ENCODE measurements at places on chromosomes 1 and 21.

DNA sequence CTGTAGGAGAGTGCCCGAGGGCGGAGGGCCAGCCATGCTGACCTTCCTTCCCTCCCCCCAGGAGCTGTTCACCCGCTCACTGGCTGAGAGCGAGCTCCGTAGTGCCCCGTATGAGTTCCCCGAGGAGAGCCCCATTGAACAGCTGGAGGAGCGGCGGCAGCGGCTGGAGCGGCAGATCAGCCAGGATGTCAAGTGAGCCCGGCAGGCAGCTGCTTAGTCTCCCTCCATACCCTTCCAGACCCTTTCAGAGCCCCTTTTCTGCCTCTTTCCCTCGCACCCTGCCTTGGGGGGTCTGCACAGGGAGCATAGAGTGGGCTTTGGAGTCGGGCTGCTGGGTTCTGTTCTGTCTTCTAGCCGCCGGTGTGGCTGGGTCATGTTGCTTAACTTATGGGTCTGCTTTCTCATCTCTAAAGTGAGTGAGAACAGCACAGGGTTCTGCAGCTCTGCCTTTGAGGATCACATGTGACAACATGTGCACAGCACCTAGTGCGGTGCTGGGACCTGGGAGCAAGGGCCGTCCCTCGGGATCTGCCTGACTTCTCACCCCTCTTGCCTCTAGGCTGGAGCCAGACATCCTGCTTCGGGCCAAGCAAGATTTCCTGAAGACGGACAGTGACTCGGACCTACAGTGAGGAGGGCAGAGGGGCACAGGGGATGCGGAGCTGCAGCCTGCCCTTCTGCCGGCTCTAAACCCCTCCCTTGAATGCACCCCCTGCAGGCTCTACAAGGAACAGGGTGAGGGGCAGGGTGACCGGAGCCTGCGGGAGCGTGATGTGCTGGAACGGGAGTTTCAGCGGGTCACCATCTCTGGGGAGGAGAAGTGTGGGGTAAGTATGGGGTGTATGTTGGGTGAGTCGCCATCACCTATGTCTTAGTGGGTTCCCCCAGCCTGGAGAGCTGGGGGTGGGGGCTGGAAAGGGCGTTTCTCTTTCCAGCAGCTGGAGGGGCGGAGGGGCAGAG, 6.2 kb downstream of the AMPD2 start:
- no peak for DNase-seq

DNA sequence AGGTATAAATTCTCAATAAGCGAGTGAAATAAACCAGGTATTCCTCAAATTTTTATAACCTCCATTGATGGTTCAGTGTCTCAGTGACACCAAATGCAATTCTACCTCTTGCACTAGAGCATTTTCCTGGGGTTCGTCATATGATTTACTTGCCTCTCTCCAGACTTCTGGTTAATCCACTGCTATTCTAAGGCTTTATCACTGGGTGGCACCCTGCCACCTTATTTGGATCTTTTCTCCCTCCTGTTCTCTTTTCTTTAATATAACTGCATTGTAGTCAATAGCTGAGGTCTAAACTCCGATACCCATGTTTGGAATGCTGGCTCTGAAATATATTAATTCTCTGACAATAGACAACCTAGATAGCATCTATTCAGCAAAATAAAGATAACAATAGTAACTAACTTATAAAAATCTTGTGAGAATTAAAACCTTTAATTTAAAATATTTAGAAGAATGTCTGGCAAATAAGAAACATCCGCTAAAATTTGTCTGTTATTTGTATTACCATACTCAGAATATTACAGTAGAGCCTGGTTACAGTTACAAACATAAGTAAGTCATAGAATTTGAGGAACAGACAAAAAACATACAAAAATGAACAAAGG, 436.4 kb downstream of the PLA2G4A start:
- DNase-seq: peak; percentile 8

- DNase-seq: no peak
These were observed 721 bp downstream of the C1orf54 start for GRCh38 chr1:150273311-150273710.

- DNase-seq: peak; percentile 70
These were observed 101.8 kb downstream of the PRDM16 start for GRCh38 chr1:3170561-3171453.

GRCh38 chr1:110816945-110817344, 56.0 kb upstream of the CD53 start:
- no peak for DNase-seq

GRCh38 chr1:166119471-166119965, 47.3 kb downstream of the FAM78B start:
- no peak for DNase-seq

GRCh38 chr1:244901400-244902015, 37.2 kb upstream of the HNRNPU start:
- no peak for DNase-seq
